GM03348 (cell line): ENCODE measurements at places on chromosomes 3 and 15.

DNA sequence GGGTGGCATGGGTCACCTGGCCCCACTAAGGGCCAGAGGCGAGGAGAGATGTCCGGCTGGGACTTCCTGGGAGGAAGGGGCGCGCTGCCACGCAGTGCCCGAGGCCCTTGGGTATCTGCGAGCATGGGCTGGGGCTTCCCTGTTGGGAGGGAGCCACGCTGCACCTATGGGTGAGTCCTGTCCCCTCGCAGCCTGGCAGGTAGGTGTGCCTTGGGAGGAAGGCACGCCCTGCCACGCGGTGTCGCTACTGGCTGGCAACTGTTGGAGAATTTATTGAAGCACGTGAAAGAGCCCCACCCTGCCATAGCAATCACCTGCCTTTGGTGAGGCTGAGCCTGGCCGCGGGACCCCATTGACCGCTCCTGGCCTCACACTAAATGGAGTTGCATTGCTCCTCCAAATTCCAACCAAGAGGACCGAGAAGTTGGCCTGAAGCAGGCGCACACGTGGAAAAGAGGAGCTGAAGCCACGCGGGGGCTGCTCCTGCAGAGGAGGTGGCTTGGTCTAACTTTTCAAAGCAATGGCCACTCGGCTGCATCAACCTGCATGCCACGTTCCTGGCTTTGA, 134.2 kb downstream of the TJP1 start:
- DNase-seq, result no peak

GRCh38 chr15:40436116-40436891, 4.4 kb upstream of the BAHD1 start:
- DNase-seq, result peak; percentile 57

GRCh38 chr15:71431343-71432336, 316.4 kb downstream of the THSD4 start:
- no peak for DNase-seq

DNA sequence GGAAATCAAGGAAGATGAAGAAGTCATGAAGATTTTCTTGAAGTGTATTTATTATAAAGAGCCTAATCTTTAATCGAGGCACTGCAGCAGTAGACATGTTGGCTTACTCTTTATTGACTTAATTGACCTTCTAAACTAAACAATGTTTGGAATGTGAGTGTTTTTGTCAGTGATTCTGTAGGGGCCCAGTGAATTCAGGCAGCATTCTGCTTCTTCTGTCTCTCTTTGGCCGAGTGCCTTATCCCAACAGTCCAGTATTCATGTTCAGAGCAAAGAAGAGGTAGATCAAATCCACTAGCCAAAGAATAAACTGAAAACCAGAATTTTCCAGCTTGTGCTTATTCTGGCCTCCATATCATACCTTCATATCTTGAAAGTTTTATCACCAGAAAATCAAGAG, 55.7 kb downstream of the RLBP1 start:
- peak; percentile 37 for DNase-seq

DNA sequence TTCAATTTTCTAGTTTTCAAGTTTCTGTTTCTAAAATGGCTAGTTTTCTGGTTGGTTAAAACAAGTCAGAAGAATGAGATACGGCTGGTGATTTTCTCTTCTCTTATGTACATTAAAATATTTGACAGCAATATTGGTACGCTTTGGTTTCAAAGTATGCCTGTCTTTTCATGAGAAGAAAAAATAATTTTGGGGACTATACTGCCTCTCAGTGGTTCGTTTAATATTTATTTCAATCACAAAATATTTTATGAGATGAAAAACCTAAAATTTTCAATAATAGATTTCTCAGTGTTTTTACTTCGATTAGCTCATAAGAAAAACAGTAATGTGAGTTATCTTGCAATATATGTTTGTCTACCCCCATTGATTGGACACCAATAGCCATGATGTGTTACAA, 72.8 kb upstream of the AADACL2 start:
- peak; percentile 38 for DNase-seq

GRCh38 chr3:62587579-62588031, 214.3 kb upstream of the FEZF2 start:
- DNase-seq, result peak; percentile 70

DNA sequence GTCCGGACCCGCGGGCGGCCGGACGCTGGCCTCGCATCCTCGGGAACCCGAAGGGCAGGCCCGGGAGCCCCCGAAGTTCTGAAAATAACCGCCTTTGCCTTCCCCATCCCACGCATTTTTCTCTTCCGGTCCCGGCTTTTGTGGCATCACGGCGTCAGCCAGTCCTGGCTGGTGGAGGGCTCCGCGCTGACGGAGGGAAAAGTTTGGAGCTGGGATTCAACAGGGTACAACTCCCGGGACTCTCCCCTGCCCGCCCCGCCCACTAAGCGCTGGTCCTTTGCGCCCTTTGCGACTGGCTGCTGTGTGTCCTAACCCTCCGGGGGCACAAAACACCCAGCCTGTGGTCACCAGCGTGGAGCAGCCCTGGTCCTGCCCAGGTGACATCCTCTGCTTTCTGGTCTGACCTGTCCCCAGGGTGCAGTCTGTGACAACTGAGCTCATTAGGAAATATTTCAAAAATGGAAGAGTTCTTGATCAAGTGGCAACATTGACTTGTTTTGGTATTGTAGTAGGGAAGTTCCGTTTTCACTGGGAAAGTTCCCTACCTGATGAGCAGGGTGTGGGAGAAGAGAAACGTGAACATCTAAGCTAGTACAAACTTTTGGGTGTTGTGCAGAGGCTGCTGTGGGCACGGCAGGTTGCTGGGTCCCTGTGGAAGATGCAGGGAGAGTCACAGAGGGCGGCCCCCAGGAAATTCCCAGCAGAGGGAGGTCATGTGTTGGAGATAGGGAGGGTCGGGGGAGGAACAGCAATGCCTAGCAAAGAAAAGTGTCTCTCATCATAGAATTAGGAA, 775 bp downstream of the ARNT2 start:
- DNase-seq, result no peak

DNA sequence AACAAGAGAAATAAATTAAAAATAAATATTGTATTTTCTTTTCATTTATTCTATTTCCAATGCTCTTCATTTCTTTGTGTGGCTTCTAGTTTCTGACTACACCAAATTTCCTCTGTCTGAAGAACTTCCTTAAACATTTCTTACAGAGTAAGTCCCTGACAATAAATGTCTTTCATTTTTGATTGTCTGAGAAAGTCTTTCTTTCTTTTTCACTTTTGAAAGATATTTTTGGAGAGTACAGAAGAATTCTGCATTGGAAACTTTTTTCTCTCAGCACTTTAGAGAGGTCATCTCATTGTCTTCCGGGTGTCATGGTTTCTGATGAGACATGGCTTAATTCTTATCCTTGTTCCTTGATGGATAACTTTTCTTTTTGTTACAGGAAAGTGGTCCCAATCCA, 119.6 kb downstream of the MOBP start:
- DNase-seq, result no peak

DNA sequence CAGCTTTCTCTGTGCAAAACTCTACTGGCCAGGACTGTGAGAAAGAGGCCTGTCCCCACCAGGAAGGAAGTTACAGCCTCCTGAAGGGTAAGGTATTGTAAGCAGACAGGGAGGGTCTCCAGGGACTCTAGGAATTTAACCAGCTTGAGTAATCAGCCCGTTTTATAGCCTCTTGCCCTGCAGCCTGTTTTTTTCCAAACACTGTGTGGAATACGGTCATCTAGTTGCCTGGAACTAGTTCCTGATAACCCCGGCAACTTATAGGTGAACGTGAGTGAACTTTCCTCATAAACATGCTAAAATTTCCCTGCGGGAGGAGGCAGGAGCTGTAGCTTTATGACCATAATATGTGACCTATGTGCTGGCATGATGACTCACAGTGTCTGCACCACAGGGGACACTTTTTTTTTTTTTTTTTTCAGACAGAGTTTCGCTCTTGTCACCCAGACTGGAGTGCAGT, 60.1 kb upstream of the DAZL start:
- peak; percentile 9 for DNase-seq

DNA sequence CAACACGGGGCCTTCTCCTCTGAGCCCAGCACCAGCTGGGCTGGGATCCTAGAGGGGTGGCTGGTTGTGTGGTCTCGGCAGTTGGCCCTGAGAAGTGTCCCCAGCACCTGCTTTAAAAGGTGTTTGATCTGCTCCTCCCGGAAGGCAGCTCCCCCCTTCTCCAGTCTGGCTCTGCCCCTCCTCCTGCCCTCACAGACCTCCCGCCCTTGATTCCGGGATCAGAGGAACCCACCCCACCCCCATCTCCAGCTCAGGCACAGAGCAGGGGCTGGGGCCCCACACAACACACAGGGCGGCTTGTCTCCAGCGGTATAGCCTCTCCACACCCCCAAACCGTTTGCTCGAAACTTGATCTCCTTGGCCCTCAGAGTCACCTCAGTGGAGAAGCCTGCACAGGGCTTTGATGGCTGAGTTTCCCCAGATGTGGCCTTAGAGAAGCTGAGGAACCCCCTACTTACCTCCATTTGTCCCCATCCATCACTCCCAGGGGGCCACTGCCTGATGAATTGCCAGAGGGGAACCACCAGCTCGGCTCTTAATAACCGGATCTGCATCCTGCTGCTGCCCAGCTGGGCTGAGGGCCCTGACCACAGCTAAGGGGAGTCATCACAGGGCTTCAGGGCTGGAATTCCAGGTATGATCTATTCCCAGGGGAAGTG, 6.4 kb upstream of the STRA6 start:
- peak; percentile 44 for DNase-seq

DNA sequence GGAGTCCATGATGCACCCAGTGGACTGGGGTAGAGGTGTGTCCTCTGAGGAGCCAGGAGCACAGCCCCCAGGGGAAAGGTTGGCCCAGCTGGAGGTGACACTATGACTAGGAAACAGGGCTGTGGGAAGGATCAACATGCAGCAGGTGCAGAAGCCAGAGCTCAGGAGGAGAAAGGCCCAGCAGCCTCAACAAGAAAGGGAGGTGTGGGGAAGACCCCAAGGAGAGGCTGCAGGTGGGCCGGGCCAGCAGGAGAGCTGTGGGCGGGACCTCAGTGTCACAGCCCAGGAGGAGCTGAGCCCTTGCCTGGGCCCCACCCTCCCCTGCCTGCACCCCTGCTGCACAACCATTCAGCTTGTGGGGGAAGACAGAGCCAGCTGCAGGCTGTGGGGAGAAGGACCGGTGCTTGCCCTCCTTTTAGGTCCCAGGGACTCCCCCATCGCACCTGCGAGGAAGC, 18.4 kb upstream of the KLF13 start:
- no peak for DNase-seq

- DNase-seq, result peak; percentile 64
Measured at GRCh38 chr3:180594631-180595558, 7.1 kb upstream of the TTC14 start.

DNA sequence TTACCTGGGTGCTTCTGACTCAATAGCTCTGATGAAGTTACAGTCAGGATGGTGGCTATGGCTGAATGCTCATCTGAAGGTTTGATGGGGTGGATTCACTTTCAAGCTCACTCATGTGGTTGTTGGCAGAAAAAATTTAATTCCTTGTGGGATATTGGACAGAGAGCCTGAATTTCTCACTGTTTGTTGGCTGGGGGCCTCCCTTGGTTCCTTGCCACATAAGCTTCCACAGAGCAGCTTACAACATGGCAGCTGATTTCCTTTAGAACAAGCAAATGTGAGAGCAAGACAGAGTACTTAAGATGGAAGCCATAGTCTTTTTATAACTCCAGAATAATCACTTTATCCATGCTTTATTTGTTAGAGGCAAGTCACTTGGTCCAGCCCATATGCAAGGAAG, 150.6 kb downstream of the PPM1L start:
- no peak for DNase-seq
